ENCODE measurements at places on chromosomes 7 and 10. TPM values are rescaled to one million over a fixed set of nuclear protein-coding genes. Genes with fewer than 3 reads are reported as not detected.

- DNase-seq, result peak; percentile 37
Observed at GRCh38 chr10:45470098-45471012, 96.3 kb downstream of the ALOX5 start.

GRCh38 chr7:94401428-94401814 lies 6.7 kb downstream of the COL1A2 start:
- DNase-seq, result no peak

GRCh38 chr10:79410315-79411094 lies 34.9 kb downstream of the ZCCHC24 start:
- no peak for DNase-seq

DNA sequence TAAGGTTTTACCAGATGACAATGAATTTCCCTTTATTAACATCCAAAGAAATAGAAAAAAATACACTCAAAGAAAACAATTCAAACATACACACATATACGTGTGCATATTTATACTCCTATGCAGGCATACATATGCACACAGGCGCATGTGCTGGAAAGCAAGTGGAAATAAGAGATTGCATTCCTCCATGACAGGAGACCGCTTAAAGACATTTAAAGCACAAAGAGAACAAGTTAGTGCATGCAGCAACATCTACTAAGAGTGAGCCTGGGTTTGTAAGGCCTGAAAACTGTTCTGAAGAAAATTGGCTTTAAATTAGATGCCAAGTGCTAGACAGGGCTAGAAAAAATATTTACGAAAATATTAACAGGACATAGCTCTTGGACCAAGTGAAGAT lies 40.1 kb upstream of the PPP1R17 start:
- no peak for DNase-seq

DNA sequence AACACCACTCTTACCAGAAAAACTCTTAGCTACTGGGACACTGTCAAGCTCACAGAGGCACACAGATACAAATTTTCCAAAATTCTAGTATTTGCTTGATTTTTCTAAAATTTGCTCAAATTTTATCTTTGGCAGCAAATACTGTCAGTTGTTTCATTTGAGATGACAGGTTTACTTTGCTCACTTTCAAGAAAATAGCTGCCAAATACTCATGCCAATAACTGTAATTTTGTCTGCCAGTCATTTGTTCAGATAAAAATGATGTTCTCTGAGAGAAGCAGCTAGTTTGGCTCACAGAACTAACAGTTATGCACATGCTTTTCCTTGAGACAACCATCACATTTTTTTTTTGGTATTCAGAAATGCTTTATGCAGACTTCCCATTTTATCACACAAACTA lies 82.8 kb downstream of the LRRC18 start:
- DNase-seq, result no peak

- no peak for DNase-seq
Observed at GRCh38 chr7:157719008-157719682, 382.3 kb downstream of the DNAJB6 start.

The NPC1L1 gene
- total RNA-seq, result 0.06 TPM

DNA sequence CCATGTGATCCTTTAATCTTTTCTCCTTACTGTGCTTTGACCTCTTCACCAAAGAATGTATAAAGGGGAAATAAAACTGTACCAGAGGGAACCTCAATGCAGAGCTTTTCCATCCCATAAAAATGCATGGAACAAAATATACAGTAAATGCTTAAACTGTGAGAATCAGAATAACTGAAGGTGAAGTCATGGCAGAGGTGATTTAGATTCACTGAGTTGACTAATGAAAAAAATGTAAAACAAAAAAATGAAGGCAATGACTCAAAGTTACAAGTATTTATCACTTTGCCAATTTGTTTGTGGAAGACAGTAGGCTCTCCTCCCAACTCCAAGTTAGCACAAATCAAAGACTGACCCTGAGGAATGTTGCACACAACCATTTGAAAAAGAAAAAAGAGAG lies 1331.6 kb upstream of the SORCS1 start:
- no peak for DNase-seq

DNA sequence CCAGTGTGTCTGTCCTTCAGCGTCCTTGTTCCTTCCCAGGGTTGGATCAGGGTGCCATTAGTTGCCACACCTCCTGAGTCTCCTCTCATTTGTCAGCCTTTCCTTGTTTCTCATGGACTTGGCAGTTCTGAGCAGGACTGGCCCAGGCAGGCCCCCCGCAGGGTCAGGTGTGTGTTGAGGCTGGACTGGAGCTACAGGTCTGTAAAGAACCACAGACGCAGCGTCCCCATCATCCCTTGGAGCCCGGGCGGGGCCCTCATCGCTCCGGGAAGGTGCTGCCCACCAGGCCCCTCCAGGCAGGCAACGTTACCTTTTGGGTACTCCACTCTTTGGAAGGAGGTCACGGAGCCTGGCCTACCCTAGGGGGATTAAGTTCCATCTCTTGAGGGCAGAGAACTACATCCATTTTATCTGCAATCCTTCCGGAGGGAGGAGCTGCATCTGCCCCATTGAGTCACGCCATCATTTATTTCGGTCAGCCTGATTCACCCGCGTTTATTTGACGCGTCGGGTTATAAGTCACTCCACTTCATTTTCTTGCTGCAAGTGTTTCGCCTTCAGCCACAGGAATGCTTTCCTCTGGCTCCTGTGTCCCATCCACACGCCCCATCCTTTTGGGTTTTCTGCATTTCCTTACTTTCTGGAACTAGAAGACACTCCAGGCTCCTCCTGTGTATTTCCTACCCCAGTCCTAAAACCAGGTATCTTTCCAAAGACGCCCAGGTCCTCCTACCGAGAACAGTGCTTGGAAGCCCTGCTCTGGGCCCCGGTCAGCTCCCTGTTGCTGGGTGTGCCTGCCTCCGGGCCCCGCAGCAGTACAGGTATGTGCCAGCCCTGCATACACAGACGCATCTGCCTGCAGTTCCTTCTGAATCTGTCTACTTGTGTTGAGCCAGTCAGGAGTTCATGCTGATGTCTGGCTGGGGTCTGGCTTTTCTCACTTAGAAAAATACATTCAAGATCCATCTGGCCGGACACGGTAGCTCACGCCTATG lies 141.9 kb downstream of the MAD1L1 start:
- no peak for DNase-seq

DNA sequence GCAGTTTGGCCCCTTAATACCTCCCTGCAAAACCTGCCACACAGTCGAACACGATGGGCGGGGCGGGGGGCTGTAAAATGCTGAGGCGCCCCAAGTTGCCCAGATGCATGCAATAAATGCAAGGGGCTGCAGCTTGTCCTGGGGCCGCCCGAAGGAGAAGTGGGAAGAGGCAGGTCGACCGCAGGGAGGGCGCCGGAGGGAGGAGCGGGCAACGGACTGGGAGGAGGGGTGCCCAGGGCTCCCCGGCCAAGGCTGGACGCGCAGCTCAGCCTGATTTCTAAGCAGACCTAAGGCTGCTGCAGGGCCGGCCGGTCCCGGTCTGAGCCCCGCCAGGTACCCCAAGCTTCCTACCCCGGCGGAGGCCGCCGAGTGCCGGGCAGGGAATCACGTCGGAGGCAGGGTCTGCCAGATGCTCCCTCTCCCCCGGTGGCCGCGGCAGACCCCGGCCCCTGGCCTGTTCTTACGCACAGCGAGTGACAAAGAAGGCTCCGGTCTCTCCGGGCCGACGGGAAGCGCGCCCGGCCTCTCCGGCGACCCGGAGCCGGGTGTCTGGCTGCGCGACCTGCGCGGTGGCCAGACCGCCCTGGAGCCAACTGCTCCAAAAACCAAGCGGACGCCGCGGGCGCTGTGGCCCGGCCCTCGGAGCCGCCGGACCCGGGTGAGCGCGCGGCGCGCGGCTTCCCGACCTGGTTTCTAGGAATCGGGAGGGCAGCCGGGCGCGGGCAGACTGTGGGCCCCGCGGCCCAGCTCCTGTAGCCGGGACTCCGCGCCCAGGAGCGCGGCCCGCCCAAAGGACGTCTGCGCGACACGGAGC lies 744 bp upstream of the EBF3 start:
- no peak for DNase-seq

DNA sequence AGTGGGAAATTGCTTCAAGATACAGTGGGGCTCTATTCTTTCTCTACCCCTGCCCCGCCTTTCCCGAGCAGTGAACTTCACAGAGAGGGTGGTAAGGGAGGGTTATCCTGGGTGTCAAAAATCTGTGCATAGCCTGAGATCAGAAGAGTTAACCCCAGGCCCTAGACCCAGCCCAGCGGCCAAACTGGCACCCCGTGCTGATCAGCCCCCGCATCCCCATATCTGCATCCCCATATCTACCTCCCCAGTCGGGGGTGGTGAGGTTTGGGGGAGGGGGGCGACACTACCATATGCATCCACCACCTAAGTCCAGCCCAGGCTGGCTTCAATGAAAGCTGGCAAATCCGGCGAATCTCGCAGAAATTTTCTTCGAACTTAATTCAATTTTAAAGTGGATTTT lies 7.0 kb upstream of the DLX6 start:
- no peak for DNase-seq

DNA sequence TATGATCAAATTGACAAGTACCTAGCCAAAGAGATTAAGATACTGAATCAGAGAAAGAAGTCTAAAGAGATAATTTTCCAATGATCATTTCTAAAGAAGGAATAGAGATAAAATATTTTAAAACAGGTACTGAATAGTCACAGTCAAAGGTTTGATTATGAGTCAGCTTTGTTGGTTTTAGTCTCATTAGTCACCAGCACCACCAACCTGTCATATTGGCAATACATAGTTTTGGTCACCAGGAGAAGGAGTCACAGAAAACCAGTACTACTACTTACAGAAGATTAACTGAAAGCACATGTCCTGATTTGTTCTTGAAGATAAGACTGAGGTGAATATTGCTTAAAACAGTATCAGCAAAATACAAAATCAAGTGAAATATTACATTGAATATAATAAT lies 34.6 kb downstream of the ZEB1 start:
- no peak for DNase-seq

DNA sequence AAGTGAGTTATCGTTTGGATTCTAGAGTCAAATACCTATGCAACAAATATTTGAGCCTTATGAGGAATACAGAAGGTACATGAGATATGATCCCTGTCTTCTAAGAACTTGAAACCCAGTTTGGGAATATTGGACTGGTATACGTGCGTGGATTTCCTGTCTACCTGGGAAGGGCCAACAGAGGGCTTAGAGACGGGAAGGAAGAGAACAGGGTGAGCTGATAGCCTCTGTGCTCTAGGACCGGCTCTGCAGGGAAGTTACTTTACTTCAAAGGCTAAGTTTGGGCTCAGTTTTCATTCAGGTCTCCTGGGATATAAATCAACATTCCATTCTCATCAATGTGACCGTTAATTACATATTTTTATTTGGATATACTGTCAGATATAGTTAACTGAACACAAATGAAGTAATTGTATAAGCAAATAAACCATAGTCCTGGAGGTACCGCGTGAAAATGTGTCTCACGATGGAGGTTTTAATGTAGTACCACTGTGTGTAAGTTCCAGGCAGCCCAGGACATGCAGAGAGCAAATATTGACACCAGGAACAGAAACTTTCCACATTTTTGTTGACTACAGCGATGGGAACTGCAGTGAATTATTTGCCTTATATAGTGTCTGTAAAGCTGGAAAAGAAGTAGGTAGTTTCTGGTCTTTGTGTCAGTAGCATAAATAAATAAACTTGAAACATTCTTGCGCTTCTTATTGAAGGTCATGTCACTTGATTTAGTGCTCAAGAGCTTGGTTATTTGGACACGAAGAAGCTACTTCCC lies 8.6 kb downstream of the CHST12 start:
- no peak for DNase-seq

DNA sequence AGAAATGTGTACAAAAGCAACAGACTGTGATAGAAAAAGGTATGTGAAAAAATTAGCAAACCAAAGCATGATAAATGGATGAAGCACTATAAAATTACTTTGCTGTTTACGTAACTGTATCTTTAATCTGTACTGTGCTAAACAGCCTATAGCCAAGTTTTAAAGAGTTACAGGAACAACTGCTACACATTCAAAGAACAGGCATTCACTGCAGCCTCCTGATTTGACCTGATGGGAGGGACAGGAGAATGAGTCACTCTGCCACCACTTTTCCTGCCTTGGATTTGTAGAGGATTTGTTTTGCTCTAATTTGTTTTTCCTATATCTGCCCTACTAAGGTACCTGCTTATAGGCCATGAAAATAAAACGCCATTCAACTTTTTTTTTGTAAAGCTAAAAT lies 116.1 kb downstream of the FANK1 start:
- no peak for DNase-seq

The SLC29A4 gene
- total RNA-seq, result 5.3 TPM

DNA sequence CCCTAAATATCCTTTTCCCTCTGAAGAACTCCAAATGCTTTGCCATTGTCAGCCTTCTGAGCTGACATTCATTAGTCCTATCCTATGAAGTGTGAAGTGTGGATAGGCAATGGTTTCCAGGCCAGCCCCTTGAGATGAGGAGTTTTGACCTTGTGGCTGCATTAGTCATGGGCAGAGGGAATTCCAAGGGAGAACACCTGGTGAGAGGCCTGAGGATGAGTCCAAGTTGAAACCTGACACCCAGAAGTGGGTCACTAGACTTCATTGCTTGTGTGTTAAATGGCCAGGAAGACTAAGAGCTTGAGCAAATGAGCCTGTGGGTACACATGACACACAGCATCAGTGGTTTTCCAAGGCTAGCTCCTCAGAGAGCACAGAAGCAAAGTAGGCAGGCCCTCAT lies 260.8 kb downstream of the SKAP2 start:
- no peak for DNase-seq

GRCh38 chr10:12603766-12604470 lies 254.6 kb downstream of the CAMK1D start:
- no peak for DNase-seq

The KCND2 gene
- not detected for total RNA-seq

The GRM3 gene
- not detected for total RNA-seq

GRCh38 chr7:158019726-158020705 lies 567.6 kb downstream of the PTPRN2 start:
- DNase-seq, result no peak

DNA sequence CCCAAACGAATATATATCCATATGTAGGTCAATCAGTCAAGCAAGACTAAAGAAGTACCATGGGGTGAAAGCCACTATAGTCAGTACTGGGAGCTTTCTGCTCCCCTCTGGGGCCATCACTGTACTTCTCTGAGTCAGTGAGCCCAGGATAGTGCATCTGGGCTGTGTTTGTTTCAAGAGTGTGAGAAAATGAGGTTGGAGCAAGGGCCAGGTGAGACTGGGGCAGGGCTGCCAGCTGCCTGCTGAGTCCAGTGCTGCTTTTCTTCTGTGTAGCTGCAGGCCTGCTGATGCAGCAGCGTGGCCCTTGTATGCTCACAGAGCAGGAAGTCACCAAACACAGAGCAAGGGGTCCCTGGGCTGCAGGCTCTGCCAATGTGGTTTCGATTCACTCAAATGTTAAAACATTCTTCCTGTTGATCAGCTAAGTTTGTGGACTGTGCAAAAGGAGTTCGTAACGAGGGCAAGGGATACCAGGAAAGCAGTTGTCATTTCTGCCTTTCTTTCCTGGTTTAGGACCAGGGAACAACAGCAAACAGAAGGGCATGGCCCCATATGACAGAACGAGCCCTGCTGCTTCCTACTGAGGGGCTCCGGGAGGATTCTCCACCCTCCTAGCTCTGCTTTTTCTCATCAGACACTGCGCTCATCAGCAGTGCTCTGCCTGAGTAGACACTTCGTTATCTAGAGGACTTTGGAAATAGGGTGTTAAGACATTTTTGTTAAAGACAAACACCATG lies 65.4 kb upstream of the TNS3 start:
- DNase-seq, result no peak

- no peak for DNase-seq
Observed at GRCh38 chr10:62451611-62451975, 77.4 kb downstream of the ZNF365 start.

Measured in activated naive CD4-positive, alpha-beta T cell treated with anti-CD3 and anti-CD28 coated beads, Interleukin-2, amount 50 U/mL, for 72 hours (primary cell).